ENCODE measurements at places on chromosomes 3 and 15. TPM values are rescaled to one million over a fixed set of nuclear protein-coding genes. Genes with fewer than 3 reads are reported as not detected.

GRCh38 chr3:70550723-70551319 is 238.4 kb upstream of the MDFIC2 start:
- no peak overlapping the region for H3K27ac ChIP-seq
- H3K27me3 ChIP-seq: no peaks in the 10 kb centered on the region
- DNase-seq: peak; percentile 7

Gene RYR3
- 40.1 TPM for total RNA-seq

- H3K4me1 ChIP-seq: no peaks in the 10 kb centered on the region
- no peaks in the 10 kb centered on the region for H3K27me3 ChIP-seq
- DNase-seq: no peak
- no peaks in the 10 kb centered on the region for H3K36me3 ChIP-seq
- no peak overlapping the region for H3K27ac ChIP-seq
Observed at GRCh38 chr3:133058831-133059230, 20.6 kb downstream of the TMEM108 start.

- H3K4me3 ChIP-seq: no peak overlapping the region
- peaks cover 7% of the 10 kb centered on the region for H3K36me3 ChIP-seq
- DNase-seq: no peak
- H3K4me1 ChIP-seq: no peaks in the 10 kb centered on the region
- no peaks in the 10 kb centered on the region for H3K27me3 ChIP-seq
Observed at GRCh38 chr15:64453689-64454037, 6.7 kb upstream of the ZNF609 start.

DNA sequence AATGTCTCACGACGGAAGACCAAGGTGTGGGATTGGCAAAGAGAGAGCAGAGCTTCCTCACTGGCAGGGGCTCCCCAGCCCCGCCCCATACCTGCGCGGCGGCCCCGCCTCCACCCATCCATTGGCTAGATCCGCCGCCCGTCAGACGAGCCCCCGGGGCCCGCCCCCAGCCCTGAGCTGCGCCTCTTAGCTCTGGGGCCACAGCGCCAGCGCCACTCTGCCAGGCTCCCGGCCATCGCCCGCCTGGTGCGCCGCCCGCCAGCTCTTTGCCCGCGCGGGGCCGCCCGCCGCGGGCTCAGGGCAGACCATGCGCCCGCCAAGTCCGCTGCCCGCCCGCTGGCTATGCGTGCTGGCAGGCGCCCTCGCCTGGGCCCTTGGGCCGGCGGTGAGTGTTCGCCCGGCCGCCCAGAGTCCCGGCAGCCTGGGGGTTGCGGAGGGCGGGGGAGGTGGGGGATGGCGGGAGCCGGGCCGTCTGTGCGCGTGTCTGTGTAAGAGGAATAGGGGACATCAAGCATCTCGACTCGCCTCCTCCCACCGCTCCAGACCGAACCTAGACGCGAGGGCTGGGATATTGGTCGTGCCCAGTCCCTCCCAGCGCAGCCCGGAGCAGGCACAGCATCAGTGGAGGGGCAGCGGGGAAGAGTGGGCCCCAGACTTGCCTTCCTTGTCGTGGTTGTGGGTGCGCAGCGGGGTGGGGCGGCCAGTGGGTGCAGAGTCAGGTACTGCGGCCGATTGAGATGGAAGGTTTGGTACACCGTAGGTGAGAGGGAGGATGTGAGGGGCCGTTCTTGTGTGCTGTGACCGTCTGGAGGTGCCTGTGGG is at the start of gene VIPR1:
Gene VIPR1, plus strand, starts transcription at position 215 of the 822 bp plus-strand sequence. Its CDS starts 93 bp downstream, at position 308.
- no peaks in the 10 kb centered on the region for H3K27me3 ChIP-seq
- no peak for DNase-seq
- H3K27ac ChIP-seq: no peak within 1 kb of the TSS
- H3K36me3 ChIP-seq: no peaks in the 10 kb centered on the region
- peak within 1 kb of the TSS; percentile 68 for H3K4me3 ChIP-seq

Gene PPIP5K1
- total RNA-seq: 61.2 TPM

DNA sequence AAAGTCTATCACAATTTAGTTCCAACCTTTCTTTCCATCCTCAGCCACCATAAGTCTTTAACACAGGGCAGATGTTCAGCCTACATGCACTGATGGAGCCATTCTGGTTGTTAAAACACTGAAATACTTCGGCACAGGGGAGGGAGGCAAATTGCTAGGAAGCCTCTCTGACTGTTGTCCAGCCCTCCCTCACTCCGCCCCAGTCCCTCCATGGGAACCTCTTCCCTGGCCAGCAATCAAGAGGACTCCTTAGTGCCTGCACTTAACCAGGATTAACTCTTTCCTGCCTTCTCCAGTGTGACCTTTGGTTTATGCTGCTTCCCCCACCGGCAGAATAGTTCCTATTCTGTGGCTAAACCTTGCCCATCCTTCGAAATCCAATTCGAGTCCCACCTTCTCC is 47.0 kb upstream of the USP3 start:
- no peaks in the 10 kb centered on the region for H3K27me3 ChIP-seq
- DNase-seq: no peak
- no peak overlapping the region for H3K27ac ChIP-seq
- H3K36me3 ChIP-seq: no peaks in the 10 kb centered on the region
- H3K4me1 ChIP-seq: peaks cover 15% of the 10 kb centered on the region
- H3K4me3 ChIP-seq: no peak overlapping the region

- no peaks in the 10 kb centered on the region for H3K27me3 ChIP-seq
- peaks cover 34% of the 10 kb centered on the region for H3K4me1 ChIP-seq
- H3K4me3 ChIP-seq: peak overlapping the region; percentile 96
- peaks cover 15% of the 10 kb centered on the region for H3K36me3 ChIP-seq
- H3K27ac ChIP-seq: peak overlapping the region; percentile 91
Observed at GRCh38 chr3:126358038-126358815, 1.0 kb upstream of the KLF15 start.

- no peaks in the 10 kb centered on the region for H3K36me3 ChIP-seq
- H3K4me3 ChIP-seq: no peak overlapping the region
- no peak for DNase-seq
- peak overlapping the region; percentile 78 for H3K27ac ChIP-seq
- H3K27me3 ChIP-seq: no peaks in the 10 kb centered on the region
- H3K4me1 ChIP-seq: peaks cover 69% of the 10 kb centered on the region
Observed at GRCh38 chr3:100084100-100084806, 30.0 kb downstream of the FILIP1L start.

DNA sequence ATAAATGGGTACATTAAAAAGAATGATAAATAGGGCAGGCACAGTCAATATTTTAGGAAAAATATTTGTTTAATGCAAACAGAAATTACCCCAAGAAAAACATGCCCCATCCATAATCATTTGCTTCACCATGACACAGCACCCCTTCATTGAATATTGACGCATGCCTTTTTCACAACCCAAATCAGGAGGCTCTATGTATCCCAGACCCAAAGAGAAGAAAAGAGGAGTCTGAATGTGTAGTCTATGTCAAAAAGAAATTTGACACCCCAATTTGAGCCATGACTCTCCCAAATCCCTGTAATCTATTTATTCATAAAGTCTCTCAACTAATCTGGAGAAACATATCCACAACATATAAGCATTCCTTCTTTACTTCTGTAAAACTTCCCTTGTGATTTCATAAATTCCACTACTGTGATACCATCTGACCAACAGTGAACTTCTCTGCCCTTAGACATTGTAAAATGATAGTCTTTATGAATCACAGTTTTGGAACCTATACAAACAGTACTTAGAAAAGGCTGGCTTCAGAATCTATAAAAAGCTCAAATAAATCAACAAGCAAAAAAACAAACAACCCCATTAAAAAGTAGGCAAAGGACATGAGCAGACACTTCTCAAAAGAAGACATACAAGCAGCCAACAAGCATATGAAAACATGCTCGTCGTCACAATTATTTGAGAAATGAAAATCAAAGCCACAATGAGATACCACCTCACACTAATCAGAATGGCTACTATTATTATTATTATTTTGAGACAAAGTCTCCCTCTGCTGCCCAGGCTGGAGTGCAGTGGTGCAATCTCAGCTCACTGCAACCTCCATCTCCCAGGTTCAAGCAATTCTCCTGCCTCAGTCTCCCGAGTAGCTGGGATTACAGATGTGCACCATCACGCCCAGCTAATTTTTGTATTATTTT is 53.4 kb upstream of the XRN1 start:
- peaks cover 5% of the 10 kb centered on the region for H3K4me1 ChIP-seq
- DNase-seq: no peak
- no peaks in the 10 kb centered on the region for H3K27me3 ChIP-seq
- no peak overlapping the region for H3K4me3 ChIP-seq
- H3K27ac ChIP-seq: no peak overlapping the region

Gene NME9
- not detected for total RNA-seq

- no peaks in the 10 kb centered on the region for H3K27me3 ChIP-seq
- no peak for DNase-seq
- no peak overlapping the region for H3K27ac ChIP-seq
- H3K4me3 ChIP-seq: no peak overlapping the region
- no peaks in the 10 kb centered on the region for H3K36me3 ChIP-seq
- H3K4me1 ChIP-seq: no peaks in the 10 kb centered on the region
Observed at GRCh38 chr3:192186498-192186897, 540.8 kb downstream of the FGF12 start.

DNA sequence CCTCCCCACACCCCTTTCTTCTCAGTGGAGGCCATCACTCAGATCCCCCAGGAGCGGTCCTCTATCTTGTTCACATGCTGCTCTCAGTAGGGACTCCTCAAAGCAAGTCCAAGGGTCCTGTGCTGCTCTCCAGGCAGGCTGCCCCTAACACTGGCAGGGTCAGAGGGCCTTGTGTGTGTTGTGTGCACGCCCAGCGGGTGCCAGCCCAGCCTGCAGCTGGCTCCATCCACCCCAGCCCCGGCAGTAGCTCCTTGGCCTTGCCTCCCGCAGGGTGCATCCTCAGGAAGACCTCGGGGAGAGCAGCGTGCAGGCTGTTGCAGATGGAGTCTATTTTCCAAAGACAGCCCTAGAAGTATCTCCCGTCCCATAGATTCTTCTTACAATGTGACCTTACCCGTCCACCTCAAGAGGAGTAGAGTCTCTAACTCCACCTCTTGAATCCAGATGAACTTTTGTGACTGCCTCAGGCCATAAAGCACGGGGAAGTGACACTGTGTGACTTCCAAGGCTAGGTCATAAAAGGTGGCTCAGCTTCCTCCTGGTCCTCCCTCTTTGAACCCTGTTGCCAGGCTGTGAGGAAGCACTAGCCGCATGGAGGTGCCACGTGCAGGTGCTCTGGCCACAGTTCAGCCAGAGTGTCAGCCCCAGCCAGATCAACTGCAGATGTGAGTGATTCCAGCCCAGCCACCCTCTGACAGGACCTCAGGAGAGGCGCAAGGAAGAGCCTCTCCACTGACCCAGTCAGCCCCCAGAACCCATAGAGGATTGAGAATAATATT is 531.6 kb downstream of the SHQ1 start:
- H3K4me1 ChIP-seq: peaks cover 24% of the 10 kb centered on the region
- no peaks in the 10 kb centered on the region for H3K36me3 ChIP-seq
- no peak for DNase-seq
- no peak overlapping the region for H3K27ac ChIP-seq
- H3K27me3 ChIP-seq: no peaks in the 10 kb centered on the region

Gene DTWD1
- 20.4 TPM for total RNA-seq

Gene TMEM212
- total RNA-seq: not detected

Gene DALRD3
- total RNA-seq: 36.8 TPM

GRCh38 chr15:78389322-78389721 is 48.7 kb upstream of the IREB2 start:
- H3K4me1 ChIP-seq: no peaks in the 10 kb centered on the region
- H3K36me3 ChIP-seq: no peaks in the 10 kb centered on the region
- H3K4me3 ChIP-seq: no peak overlapping the region
- no peak for DNase-seq

Gene ATP6V1A
- 32.2 TPM for total RNA-seq

Gene RARB
- 12.3 TPM for total RNA-seq

DNA sequence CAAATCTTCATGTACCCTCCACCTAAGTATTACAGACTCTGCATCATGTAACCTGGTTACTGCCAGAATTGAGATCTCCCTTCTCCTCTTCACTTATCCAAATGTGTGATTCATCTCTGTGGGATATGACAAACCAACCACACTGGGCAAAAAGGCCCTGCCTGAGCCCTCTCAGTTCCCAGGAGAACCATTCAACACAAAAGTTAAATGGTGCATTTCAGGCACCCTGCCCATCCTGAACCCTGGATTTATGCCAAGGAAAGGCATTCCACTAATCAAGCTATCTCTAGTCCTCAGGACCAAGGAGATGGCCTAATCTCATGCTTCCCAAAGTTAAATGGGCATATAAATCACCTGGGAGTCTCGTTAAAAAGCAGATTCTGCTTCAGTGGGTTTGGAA is 108.5 kb downstream of the TNIK start:
- peaks cover 8% of the 10 kb centered on the region for H3K4me1 ChIP-seq
- H3K36me3 ChIP-seq: no peaks in the 10 kb centered on the region
- no peaks in the 10 kb centered on the region for H3K27me3 ChIP-seq
- no peak overlapping the region for H3K27ac ChIP-seq

Gene DUOXA2
- not detected for total RNA-seq

- no peaks in the 10 kb centered on the region for H3K36me3 ChIP-seq
- H3K27ac ChIP-seq: no peak overlapping the region
- DNase-seq: no peak
- no peak overlapping the region for H3K4me3 ChIP-seq
- no peaks in the 10 kb centered on the region for H3K27me3 ChIP-seq
- peaks cover 30% of the 10 kb centered on the region for H3K4me1 ChIP-seq
Observed at GRCh38 chr3:159860269-159861116, 128.1 kb upstream of the IL12A start.

Gene CCDC54
- not detected for total RNA-seq

- H3K27ac ChIP-seq: no peak overlapping the region
- H3K4me3 ChIP-seq: no peak overlapping the region
- no peaks in the 10 kb centered on the region for H3K27me3 ChIP-seq
- DNase-seq: no peak
- no peaks in the 10 kb centered on the region for H3K36me3 ChIP-seq
- H3K4me1 ChIP-seq: no peaks in the 10 kb centered on the region
Observed at GRCh38 chr3:96657710-96658109, 156.7 kb upstream of the EPHA6 start.

Gene ROPN1
- not detected for total RNA-seq

GRCh38 chr3:128878556-128879124 is 780 bp upstream of the ACAD9 start:
- H3K4me1 ChIP-seq: peaks cover 41% of the 10 kb centered on the region
- H3K4me3 ChIP-seq: peak overlapping the region; percentile 85
- peak overlapping the region; percentile 96 for H3K27ac ChIP-seq
- DNase-seq: no peak
- H3K36me3 ChIP-seq: no peaks in the 10 kb centered on the region

- H3K27me3 ChIP-seq: no peaks in the 10 kb centered on the region
- DNase-seq: no peak
Observed at GRCh38 chr3:14959359-14959943, 12.1 kb downstream of the NR2C2 start.

GRCh38 chr3:134380249-134380648 is 6.0 kb upstream of the AMOTL2 start:
- H3K27ac ChIP-seq: no peak overlapping the region
- no peaks in the 10 kb centered on the region for H3K36me3 ChIP-seq
- no peak for DNase-seq
- no peaks in the 10 kb centered on the region for H3K4me1 ChIP-seq

All from thoracic aorta (tissue), 2 donors.